Osteocyte (in vitro differentiated cells): ENCODE measurements at places on chromosomes 1 and 21.

DNA sequence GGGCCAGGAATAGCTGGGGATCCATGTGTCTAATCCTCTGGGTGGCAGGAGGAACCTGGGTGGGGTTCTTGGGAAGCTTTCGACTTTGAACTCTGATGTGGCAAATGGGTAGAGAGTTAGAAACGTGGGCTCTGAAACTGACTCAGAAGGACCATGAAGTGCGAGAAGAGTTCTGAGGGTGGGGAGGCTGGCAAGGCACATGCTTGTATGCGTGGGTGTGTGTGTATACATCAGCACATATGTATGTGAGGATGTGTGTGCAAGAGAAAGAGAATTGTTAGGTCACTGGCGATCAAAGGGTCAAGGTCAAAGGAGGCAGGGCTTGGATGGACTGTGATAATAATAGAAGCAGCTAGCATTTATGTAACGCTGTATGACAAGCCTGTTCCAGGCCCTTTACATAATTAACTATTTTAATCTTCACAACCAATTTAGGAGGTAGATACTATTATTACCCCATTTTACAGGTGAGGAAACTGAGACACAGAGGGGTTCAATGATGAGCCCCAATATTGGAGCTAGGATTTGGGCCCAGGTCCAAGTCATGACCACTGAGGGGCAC lies 84.5 kb upstream of the POU3F1 start:
- DNase-seq: no peak

- no peak for DNase-seq
Observed at GRCh38 chr21:34511787-34512455, at the start of gene KCNE1. Gene KCNE1 (minus strand): TSS chr21:34512210. CDS start chr21:34449634, 62,576 bp downstream.

DNA sequence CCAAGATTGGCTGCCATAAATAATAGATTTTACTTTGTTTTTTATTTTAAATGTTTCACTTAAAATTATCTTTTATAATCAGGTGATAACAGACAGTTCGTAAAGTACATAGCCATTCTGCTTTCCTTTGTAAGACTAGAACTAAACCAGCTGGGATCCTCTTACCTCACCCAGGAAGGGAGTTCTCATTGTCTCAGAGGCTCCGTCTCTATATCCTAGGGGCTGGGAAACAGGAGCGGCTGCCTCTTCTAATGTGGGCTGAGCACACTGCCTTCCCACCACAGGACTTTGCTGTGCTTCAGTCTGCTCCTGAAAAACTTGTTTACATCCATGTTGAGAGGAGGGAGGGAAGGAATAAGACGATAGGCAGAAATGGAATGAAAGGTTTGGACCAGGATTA lies 45.6 kb upstream of the PGD start:
- no peak for DNase-seq

DNA sequence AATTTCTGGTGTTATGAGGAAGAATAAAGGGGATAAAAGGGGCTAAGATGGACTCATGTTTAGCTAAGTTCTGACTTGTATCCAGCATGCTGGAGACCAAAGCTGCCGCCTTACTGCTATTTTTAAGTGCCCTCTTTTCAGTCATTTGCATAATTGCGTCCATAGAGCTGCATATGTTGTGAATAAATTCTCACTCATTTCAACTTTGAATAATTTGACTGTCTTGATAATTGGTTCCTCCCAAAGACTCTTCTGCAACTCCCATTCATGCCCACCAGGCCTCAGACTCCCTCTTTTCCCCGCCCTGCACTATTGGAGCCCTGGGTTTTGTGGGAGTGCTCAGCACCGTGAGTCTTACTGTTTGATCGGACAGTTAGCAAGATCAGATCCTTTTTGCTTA lies 45.0 kb downstream of the KIAA0040 start:
- no peak for DNase-seq
